ENCODE measurements at places on chromosomes 4 and X.

- DNase-seq: no peak
Measured at GRCh38 chr4:127347936-127348335, 284.8 kb upstream of the INTU start.

DNA sequence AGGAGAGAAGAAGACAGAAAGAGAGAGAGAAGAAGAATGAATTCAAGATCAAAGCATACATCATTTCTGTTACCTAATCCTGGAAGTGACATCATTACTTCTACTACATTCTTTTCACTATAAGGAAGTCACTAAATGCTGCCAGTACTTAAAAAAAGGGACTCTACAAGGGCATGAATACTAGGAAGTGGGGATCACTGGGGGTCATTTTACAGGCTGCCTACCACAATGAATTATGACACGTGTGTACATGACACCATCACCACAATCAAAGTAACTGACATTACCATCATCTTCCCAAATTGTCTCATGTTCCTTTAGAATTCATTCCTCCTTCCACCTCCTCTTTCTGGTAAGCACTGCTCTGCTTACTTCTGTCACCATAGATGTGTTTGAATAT lies 227.0 kb downstream of the CPE start:
- DNase-seq: no peak

DNA sequence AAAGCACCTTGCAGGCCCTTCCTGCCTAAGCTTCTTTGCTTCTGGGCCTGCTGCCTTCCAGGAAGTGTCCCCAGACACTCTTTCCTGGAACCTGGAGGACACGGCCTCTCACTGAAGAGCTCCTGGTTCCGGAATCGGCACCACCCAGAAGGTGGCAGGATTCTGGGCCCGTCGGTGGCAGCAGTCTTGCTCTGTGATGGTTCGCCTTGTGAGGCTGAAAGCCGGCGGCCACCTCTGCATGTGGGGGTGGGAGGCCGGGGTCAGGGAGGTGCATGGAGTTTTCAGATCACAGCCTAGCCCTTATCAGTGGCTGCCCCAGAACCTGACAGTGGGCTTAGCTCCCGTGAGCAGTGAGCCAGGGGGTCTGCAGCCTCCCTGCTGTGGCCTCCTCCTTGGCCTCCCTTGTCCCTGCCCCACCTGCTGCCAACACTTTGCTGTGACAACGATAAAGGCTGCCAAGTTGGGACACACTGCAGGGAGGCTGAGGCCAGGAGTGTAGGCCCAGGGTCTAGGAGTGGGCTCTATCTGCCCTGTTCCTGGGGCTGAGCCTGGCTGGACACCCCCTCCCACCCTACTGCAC lies 30.8 kb upstream of the GPR78 start:
- no peak for DNase-seq

DNA sequence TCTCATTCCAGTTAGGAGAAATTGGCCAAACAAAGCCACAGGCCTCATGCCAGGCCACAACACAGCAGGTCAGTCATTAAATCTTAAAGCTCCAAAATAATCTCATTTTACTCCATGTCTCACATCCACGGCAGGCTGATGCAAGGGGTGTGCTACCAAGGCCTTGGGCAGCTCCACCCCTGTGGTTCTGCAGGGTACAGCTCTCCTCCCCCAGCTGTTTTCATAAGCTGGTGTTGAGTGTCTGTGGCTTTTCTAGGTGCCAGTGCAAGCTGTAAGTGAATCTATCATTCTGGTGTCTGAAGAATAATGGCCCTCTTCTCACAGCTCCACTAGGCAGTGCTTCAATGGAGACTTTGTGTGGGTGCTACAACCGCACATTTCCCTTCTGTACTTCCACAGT lies 949.2 kb downstream of the TECRL start:
- DNase-seq: no peak

DNA sequence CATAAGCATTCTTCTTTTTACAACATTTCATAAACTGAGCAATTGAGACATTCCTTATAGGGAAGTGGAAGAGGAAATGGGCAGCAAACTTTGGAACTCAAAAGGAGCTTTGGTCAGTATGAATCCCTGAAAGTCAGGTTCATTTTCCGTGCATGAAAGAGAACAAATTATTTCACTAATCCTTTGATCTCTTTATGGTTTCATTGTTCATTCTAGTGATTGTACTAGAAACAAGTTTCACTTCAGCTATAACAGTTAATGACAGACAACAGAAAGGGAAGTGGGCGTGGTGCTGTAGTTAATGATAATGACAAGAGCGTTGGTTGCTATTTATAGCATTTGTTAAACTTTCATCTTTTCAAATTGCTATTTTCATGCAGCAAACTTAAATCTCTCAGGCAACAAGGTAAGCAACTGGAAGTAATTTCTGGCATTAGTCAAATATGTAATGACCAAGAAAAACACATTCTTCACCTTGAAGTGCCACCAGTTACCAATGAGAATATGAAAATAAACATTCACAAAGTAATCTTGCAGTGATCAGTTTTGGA lies 98.4 kb downstream of the AREG start:
- DNase-seq: no peak

DNA sequence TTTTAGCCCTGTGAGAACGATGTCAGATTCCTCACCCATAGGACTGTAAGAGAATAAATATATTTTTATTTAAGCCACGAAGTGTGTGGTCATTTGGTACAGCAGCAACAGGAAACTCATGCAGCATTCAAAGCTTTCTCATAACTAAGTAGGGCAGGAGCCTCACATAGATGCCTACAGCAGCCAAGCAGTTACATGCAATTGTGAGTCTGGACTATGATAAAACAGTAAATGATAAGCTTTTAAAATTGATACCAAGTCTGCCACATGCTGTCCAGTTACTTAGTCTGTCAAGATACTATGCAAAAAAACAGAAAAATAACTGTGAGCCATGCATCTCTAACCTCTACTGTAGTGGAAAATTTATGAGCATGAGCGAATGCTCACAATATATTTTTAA lies 359.6 kb downstream of the HS3ST1 start:
- no peak for DNase-seq

DNA sequence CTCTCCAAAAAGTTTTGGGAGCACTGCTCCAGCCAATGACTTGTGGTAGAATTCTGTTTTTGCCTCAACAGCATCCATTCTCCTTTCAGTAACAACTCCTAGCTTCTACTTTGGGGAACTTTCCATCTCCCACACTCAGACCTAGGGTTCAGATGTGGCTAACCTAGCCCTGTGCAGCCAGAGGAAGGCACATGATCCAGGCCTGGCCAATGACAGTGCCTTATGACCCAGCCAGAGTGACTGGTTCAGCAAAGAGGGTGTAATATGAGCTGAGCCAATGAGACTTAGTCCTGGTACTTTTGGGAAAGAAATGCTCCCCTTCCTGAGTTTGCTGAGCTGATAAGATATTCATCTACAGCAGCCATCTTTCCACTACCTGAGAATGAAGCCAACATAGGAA lies 5.4 kb upstream of the USP46 start:
- DNase-seq: no peak

- no peak for DNase-seq
Measured at GRCh38 chrX:39167791-39168190, 366.5 kb downstream of the MID1IP1 start.

DNA sequence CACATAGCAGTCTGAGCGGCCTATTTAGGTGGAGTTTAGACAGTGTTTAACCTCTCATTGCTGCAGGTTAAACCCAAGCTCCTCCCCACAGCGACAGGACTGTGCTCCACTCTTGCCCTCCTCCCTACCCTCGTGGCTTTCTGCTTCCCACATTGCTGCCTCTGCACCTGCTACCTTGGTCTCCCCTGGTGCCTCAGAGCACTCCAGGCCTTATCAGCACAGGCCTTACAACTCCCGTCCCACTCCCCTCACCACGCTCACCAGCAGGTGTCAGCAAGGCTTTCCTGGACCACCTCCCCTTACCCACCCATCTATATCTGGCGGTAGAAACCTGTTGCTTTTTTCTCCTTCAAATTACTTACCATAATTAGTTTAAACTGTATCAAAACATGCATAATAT lies 18.6 kb downstream of the HELT start:
- no peak for DNase-seq

GRCh38 chr4:6964858-6965257 lies 55.2 kb downstream of the TBC1D14 start:
- no peak for DNase-seq

- no peak for DNase-seq
Measured at GRCh38 chr4:17173300-17173699, 274.9 kb upstream of the LDB2 start.

DNA sequence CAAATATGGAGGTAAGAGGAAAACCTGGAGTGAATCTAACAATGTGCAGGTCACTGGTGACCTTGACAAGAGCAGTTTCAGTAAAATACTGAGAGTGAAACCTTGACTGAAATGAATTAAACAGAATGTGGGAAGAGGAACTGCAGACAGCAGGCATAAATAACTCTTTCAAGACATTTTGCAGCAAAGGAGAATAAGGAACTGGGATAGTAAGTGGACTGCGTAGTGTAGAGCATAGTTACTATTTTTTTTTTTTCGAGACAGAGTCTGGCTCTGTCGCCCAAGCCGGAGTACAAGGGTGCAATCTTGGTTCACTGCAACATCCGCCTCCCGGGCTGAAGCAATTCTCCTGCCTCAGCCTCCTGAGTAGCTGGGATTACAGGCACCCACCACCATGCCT lies 24.0 kb downstream of the RBMX start:
- no peak for DNase-seq

DNA sequence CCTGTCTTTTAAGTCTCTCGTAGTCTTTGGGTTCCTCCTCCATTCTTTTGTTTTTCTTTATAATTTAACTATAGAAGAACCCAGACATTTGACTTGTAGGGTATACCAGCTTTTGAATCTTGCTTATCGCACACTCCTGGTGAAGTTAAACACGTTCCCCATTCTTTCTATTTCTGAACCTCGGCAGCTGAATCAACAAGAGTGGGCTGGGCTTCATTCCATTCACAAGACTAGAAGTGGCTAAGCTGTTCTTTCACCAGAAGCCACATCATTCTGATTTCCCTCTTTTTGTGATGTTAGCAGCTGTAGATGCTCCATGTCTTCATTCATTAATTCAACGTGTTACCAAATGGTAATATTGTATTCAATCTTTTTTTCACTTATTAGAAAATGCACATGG lies 167.9 kb downstream of the CORIN start:
- no peak for DNase-seq

DNA sequence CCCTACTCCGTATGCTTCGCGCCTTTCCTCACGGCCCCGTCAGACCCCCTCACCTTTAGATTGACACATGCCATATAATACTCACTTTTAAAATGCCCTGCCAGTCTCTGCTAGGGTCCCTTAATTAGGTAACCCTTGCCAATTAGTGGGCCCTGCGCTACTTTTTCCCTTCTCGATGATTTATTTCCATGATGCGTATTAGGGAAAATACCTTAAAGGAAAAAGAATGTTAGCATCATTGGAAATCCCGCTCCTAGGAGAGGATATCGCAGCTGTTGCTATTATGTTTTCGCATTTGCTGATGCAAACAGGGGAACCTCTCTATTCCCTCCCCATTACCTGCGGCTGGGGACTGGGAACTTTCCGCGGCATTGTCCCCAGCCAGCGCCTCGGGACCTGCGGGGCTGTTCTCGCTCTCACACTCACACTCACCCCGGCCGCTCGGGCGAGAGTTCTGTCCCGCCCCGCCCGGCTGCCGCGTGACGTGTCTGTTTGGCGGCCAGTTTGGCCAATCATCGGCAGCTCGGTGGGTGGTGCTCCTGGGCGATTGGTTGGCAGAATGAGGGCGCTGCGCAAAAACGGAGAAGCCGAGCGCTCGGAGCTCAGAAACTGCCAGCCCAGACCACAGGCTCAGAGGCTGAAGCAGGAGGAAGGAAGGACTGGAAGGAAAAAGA lies at the start of gene PCDH10:
Gene PCDH10, plus strand, starts transcription at position 605 of the 674 bp plus-strand sequence. CDS start 847 bp downstream, outside the sequence.
- no peak for DNase-seq

DNA sequence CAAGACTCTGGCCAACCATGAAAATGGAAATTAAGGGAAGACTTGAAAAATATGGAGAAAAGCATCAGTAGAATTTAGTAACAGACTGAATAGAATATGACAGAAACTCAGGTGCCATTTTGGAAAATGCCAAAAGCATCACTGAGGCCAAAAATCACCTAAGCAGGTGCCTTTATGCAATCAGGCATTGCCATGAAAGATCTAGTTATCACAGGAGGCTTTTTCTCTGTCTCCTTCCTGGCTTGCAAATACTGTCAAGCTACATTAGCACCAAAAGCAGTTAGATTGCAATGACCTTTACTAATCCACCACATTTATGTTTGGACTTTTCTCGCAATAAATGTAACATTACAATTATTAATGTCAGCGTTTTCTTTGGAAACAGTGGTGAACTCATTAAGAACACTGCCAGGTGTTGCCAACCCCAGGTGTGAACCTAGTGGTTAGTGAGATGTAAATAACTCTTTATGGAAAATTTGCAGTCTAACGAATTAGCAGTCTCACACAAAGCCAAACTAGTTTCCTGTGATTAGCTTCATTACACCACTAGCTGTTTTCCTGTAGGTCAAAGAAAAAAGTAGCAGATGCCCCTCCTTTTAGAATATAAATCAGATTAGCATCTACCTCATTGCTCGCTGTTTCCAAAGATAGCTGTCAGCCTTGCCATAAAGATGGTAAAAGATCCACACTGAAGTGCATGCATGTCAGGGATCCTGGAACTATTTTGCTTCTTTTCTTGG lies 1568.4 kb upstream of the TENM3 start:
- DNase-seq: no peak

DNA sequence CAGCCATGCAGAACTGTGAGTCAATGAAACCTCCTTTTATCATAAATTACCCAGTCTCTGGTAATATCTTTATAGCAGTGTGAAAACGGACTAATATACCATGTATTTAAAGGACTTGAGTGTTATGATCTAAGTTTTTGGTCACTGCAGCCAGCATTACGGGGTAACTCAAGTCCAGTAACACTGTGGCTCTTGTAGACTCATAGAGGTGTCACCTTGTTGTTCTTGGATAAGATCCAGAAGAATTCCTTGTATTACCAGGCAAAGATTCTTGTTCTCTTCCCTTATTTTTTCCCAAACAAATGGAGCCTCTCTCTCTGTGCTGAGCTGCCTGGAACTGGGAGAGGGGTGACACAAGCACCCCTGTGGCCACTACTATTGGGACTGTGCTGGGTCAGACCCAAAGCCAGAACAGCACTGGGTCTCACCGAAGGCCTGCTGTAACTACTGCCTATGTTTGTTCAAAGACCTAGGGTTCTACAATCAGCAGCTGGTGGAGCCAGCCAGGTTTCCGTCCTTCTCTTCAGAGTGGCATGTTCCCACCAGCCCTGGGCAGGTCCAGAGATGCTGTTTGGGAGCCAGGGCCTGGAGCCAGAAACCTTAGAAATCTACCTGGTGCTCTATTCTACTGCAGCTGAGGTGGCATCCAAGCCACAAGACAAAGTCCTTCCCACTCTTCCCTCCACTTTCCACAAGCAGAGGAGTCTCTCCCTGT lies 43.7 kb upstream of the MED14 start:
- no peak for DNase-seq

GRCh38 chr4:39539089-39539611 lies 11.9 kb upstream of the UGDH start:
- DNase-seq: no peak

- peak; percentile 1 for DNase-seq
Measured at GRCh38 chrX:56429581-56429980, 133.8 kb upstream of the UBQLN2 start.

DNA sequence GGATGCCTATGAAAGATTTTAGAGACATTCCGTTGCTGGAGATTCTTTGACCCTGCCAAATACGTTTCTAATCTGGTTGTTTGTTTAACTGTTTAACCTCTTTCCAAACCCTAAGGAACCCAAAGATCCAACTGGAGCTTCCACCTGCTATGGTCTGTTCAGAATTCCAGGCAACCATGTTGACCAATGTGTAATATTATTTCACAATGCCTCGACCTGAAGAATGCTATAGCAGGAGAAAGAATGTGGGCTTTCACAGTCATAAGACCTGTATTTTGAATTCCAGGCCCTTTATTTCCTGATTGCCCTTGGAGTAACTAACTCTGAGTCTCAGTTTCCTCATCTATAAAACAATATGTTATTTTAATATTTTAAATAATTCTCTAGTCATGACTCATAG lies 90.8 kb downstream of the COL25A1 start:
- DNase-seq: no peak
